ENCODE measurements at places on chromosomes 5 and 9.

GRCh38 chr9:73426269-73426668, 274.6 kb downstream of the ANXA1 start:
- DNase-seq, result no peak

GRCh38 chr9:125586172-125586511, 120.9 kb downstream of the MAPKAP1 start:
- DNase-seq, result no peak

GRCh38 chr5:179171251-179171815, 111.2 kb downstream of the ZNF354C start:
- no peak for DNase-seq

DNA sequence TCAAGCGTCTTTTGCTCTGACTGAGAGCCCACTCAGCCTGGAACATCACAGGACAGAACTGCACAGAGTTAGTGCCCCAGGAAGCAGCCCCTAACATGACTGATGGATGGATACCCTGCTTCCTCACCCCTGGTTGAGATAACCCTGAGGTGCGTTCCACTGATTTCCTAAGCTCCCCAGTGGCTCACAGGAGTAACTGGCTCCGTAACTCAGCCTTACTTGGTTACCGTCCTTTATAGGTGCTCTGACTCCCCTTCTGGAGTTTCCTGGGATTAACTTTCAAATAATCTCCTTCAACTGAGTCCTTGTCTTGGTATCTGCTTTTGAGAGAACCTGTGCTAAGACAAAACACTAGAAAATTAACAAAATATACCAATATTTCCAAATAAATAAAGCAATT, 449.5 kb downstream of the AGTPBP1 start:
- no peak for DNase-seq

DNA sequence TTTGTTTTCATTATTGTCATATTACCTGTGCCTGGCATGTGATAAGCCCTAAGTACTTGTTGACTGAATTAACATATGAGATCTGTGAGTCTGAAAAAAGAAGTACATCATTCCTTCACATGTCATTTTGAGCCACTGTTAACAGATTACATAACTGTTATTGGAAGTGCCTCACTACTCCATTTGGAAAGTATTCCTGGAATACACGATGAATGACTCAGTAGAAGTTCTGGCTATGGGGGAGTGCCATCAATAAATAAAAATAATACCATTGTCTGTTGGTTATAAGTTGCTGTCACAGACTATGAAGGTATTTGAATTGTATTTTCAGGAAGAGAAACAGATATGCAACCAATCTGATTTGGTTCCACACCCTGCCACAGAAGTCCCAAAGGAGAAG, 12.9 kb downstream of the NIPSNAP3B start:
- DNase-seq, result no peak

GRCh38 chr5:84618262-84618661, 233.6 kb upstream of the EDIL3 start:
- no peak for DNase-seq

- no peak for DNase-seq
Measured at GRCh38 chr5:60177596-60177995, 284.1 kb upstream of the PDE4D start.

DNA sequence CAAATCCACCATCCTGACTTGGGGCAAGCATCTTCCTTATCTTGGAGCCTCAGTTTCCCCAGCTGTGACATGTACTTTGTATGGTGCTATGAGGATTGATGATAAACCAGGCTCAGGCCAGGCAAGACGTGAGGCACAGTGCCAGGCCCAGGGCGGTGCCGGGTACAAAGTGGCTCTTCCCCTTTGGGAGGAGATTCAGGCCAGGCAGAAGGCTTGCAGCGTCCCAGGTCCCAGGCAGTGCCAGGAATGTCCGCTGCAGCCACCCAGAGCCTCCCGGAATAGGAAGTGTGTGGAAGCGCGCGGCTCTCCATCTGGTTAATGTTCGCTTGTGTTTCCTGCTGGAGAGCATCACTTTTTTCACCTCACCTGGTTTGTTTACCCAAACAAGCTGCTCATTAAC, 12.6 kb upstream of the DENND1A start:
- no peak for DNase-seq

DNA sequence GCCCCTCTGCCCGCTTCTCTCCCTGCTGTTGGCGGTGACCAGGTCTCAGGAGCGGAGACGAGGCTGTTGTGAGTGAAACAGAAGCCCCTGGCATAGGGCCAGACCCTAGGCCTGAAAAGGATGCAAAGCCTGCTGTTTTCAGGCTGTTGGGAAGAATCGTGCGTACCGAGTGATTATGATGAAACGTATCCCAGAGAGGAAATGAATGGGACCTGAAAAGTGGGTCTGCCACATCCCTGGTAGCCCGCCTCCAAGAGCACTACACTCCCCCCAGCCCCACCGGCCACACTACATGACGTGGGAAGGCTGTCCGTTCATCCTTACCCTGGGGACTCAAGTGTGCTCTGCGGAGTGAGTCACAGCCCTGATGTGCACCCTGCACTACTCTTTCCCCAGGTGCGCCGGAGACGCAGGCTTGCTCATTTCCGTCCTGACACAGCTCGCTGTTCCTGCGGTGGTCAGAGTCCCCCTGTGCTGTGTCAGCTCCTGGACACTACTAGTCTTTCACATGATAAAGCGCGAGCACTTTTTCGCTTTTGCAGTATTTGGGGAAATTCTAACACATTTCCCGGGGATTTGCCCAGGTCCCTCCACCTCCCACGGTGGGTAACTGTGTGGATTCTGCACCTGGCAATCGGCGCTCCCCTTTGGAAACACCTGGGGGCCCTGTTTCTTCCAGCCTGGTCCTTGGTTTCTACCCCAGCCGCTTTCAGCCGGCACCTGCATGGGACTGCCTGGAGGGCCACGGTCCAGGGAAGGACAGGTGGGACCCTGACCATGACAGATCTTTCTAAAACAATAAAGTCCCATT, 91.5 kb downstream of the ANKRD33B start:
- DNase-seq, result no peak

GRCh38 chr9:112279501-112279900, 53.9 kb downstream of the PTBP3 start:
- DNase-seq, result no peak

GRCh38 chr5:12745537-12745936, 841.3 kb upstream of the CTNND2 start:
- no peak for DNase-seq

- no peak for DNase-seq
Measured at GRCh38 chr9:87567001-87567400, 69.3 kb downstream of the DAPK1 start.

- no peak for DNase-seq
Measured at GRCh38 chr9:35658968-35659220, 802 bp downstream of the CCDC107 start.

DNA sequence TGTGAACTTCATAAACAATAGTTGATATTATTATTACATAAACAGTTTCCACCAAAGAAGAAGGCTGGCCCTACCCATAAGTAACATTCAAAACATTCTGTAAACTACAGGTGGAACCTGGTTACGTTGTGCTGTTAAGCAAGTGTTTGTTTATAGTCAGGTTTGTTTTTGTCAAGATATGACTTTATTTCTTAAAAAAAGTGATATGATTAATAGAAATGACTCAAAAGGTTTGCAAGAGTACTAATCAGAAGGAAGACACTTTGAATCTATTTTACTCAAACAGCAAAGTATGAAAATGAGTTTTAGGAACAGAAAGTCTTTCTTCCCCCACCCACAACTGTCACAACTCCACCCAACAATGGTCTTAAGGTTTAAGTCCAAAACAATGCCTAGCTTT, 220.8 kb downstream of the PLK2 start:
- no peak for DNase-seq

DNA sequence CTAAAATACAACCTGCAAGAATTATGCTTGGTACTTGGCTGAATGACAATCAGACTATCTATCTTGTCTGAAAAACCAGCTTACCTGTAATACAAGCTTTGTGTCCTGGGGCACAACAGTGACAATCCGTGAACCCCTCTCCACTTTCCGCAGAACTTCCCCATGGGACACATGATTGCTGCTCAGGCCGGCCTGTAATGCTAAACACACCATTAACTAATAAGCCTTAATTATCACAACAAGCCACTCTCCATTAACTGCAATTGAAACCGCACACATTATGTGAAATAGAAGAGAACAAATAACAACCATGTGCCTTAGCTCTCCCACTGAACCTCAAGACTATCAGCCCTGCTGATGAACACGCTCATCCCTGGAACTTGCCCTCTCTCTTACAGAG, 33.7 kb downstream of the ELP1 start:
- no peak for DNase-seq

GRCh38 chr9:69157751-69158466, 16.2 kb upstream of the TJP2 start:
- no peak for DNase-seq

DNA sequence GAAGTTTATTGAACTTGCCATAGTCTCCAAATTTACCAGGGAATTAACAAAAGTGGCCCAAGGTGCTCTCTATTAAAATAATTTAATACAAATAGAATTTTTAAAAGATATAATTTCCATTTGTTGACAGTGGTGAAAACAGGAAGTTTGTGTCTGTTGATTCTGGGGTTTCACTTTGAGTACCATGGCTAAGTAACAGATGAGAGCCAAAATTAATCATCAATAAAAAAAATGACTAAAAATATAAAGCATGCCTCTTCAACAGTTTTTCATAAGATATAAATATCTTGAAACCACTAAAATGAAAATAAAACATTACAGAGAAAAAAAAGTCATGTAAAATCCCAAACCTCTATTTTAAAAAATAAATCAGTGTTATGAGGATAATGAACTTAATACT, 49.8 kb downstream of the SGCD start:
- no peak for DNase-seq

- no peak for DNase-seq
Measured at GRCh38 chr5:14396737-14397136, 184.9 kb upstream of the OTULINL start.

DNA sequence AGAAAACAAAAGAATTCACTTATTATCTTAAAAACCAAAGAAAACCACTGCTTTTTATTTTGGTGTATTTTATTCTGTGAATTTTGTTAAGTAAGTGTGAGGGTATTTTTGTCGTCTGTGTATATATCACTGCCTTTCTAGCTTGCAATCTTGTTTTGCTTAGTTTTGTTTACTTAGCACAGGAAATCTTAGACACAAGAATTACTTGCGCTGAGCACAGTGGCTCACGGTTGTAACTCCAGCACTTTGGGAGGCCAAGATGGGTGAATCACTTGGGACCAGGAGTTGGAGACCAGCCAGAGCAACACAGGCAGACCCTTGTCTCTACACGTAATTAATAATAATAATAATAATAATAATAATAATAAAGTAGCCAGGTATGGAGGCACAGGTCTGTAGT, 230.3 kb downstream of the PAPPA start:
- DNase-seq, result no peak

- DNase-seq, result no peak
Measured at GRCh38 chr5:109690242-109690974, 681 bp downstream of the MAN2A1 start.

- no peak for DNase-seq
Measured at GRCh38 chr5:139725073-139725830, 70.4 kb upstream of the PSD2 start.

DNA sequence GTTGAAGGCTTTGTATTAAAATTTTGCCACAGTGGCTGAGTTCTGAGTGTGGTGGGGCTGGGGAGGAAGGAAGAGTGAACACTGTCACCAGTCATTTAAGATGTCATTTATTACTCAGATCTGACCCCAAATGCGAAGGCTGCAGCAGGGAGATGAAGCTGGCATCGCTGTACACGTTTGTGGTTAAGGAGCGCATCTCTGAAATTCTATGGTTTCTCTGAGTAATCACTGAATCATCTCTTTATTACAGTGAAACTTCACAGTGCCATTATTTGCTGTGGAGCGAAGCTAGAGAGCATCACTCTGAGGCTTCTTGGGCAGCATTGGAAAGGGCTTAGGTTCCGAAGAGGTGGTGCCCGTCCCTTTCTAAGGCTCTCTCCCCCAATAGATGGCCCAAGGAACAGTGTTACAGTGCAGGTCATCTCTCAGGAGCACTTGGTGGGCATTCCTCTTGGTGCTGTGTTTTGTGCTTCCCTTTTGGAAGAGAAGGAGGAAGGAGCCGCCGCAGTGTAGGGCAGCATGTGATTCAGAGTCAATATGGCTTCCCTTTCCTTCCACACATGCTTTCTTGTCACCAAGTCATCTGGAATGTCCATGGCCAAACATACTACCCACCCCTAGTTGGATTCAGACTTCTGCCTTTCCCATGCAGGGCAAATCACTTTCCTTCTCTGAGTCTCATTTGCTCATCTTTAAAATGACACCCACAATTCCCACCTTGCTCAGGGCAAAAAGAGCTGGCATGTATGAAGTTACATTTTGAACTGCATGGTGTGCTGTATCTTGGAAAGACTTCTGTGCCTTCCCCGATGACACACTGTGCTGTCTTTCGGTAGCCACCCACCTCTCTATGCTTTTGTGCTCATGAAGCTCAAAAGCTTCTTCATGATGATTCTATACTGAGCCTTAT, 9.3 kb upstream of the TEX48 start:
- DNase-seq, result peak; percentile 58

- no peak for DNase-seq
Measured at GRCh38 chr5:92969191-92969780, 611.7 kb downstream of the NR2F1-AS1 start.

DNA sequence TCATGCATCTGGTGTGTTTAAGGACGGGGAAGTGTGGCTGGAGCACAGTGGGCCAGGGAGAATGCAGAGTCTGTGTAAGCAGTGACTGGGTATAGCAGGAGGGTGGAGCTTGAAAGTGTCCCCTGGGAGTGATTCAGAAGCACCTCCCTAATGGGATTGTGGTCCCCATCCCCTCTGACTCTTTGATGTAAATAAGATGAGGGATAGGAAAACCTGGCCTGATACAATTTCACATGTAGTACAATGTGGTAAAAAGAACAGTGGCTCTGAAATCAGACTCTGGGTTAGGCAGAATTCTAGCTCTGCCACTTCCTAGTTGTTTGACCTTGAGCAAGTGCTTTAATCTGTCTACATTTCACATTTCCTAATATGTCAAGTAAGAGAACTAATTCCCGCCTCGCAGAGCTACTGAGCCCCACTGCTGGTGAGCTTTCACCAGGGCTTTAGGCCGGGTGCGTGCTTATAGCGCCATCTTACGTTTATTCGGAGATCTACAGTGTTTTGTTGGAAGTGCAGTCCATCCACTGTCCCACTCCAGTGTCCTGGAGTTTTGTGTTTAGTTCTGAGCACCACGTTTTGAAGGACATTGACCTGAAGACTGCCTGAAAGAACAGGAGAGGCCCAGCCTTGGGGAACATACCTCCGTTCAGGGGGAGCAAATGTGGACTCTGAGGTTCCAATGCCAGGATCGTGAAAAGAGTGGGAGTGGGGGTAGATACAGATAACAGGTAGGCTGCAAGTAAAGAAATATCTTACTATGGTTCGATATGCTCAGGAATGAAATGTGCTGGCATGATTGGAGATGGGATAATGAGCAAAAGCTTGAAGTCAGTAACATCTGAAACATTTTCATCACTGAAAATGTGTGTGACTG, 51.2 kb upstream of the TESK1 start:
- peak; percentile 51 for DNase-seq

GRCh38 chr9:134413890-134414623, 87.8 kb downstream of the RXRA start:
- no peak for DNase-seq

GRCh38 chr5:134554319-134555222, 29.1 kb downstream of the JADE2 start:
- peak; percentile 71 for DNase-seq

- no peak for DNase-seq
Measured at GRCh38 chr5:90144625-90145327, 264.8 kb downstream of the CETN3 start.
